SK-N-DZ (cell line): ENCODE measurements at places on chromosomes 13 and 19.

- no peak for DNase-seq
Observed at GRCh38 chr19:29631450-29631849, 25.4 kb downstream of the POP4 start.

DNA sequence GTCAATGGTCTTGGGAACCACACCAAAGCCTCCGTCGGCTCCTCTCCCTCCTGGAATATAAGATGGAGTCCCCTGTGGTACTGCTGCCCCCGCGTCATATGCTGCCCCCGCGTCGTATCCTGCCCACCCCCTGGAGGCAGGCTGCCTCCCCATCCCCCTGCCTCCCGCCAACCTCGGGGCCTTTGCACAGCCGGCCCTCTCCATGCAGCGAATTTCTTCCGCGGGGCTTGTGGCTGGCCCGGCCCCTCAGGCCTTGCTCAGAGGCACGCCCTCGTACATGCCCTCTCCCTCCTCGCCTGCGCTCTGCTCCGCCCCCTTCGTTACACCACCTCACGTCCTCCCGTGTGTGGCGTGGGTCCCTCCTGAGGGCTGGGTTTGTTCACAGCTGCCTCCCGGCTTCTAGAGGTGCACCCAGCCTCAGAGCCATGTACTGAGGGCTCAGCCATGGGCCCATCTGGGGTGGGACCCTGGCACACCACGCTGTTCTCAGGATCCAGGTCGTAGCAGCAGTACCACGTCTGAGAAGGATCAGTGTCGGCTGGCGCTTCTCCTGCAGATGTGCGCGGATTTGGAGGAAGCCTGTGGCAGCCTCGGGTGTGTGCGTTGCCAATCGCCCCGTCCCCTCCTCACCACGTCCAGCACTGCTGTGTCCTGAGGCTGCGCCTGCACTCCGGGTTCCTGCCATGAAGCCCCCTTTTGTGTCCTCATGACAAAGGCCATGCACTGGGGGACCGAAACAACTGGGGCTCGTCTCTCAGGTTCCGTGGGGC is 47.7 kb downstream of the MCF2L start:
- no peak for DNase-seq

DNA sequence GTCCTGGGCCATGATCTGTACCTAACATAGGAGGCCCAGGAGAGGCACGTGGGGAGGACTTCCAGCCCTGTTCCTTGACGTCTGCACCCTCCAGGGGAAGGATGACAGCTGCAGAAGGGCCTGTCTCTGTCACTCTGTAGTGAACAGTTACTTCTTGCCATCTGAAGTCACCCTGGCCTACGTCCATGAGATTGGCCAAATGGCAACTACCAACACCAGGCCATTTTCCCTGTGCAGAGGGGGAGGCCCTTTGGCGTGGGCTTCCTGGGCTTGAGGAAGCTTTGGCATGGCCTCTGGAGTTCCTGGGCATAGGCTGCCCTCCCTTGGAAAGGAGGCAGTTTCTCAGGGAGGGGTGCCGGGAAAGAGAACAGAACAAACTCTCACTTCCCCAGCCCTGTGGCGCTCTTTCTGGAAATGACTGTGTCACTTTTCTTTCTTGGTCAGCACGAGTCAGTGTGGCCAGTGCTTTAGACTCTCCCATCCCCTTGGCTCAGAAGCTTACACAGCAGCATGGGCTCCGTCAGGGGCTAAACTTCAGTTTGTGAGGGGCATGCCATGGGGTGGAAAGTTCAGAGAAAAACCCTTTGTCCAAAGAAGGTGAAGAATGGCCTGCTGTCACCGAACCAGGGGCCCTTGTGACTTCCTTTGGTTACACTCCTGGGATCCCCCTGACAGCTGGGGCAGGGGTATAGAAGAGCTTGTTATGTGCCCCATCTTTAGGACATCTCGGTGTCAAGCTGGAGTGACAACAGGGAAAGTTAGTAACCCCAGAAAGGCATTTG is 5.3 kb downstream of the CARM1 start:
- DNase-seq: no peak

- no peak for DNase-seq
Observed at GRCh38 chr19:30281906-30282305, 90.3 kb upstream of the ZNF536 start.

DNA sequence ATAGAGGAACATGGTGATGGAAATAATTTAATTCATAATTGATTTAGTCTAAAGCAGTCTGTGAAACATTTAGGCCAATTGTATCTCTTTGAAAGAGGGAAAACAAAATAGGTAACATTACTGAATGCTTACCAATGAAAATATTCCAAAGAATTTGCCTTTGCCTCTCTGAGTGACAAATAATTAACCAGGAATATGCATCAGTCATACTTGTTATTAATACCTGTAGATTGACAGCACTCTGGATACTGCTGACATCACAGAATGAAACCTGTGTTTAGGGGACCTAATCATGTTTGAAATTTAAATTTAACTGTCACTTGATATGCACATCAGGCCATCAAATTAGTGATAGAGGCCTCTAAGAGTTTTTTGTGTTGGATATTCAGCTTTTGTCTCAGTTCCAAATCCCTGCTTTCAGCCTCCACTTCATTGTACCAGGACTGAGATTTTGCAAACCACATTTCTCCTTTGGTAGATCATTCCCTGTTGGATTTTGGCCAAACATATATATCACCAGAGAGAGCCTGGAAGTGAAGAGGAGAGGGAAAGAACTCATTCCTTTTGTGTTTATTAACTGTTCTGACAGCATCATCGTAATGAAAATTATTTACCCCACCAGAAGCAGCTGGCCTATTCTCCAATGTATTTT is 64.8 kb upstream of the KLHL1 start:
- no peak for DNase-seq

DNA sequence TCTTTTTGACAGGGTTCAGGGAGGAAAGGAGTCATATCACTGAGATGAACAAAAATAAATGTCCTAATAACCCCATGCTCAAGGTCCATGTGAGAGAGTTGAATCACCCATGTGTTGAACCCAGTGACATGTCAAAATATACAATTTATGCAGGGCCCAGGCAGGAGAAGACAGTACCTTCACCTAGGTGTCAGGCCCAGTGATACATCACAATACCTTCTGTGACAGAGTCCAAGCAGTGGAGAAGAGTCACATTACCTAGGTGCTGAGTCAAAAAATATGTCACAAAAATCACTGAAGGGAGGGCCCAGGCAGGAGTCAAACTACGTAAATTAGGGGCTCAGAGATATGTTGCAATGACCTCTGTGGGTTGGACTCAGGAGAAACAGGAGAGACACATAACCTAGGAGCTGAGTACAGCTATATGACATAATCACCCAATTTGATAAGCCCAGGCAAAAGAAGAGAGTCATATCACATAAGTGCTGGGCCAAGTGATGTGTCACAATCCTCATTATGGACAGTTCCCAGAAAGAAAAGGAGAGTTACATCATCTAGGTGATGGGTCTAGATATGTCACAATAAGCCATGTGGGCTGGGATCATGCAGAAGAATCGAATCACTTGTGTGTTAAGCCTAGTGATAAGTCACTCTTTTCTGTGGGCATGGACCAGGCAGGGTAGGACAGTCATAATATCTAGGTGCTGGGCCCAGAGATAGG is 13.8 kb upstream of the ZNF724 start:
- no peak for DNase-seq

DNA sequence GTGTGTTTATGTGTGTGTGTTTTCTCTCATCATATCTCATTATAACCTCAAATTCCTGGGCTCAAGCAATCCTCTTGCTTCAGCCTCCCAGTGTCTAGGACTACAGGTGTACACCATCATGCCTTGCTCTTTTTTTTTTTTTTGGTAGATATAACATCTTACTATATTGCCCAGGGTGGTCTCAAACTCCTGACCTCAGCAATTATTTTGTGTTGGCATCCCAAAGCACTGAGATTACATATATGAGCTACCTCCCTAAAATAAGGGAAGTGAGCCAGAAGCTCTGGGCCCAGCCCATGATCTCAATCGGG is 448 bp upstream of the ZNF543 start:
- no peak for DNase-seq

DNA sequence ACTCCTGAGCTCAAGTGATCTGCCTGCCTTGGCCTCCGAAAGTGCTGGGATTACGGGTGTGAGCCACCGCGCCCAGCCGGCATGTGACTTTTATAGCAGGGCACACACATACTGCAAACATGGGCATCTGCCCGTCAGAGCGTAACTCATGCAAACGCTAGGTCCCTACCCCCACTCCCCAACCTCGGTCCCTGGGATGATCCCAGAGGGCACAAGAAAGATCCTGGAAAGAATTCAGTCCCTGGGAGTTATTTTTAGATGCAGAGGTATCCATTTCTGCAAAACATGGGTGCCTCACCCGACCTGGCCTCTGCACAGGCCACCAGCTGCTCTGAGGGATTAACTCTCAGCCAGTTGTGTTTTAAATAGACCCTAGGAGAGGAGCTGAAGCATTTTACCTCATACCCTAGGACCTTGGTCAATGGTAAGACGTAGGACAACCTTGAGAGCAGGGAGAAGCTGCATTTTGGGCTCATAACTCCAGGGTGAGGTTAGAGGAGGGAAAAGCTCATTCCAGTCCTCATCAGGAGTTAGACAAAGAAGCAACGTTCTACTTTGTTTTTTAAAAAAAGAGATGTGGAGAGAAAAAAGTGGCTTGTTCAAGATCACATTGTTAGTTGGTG is 10.8 kb downstream of the TMEM38A start:
- DNase-seq: no peak

GRCh38 chr19:39154100-39154628 is 28.6 kb downstream of the PAK4 start:
- no peak for DNase-seq

DNA sequence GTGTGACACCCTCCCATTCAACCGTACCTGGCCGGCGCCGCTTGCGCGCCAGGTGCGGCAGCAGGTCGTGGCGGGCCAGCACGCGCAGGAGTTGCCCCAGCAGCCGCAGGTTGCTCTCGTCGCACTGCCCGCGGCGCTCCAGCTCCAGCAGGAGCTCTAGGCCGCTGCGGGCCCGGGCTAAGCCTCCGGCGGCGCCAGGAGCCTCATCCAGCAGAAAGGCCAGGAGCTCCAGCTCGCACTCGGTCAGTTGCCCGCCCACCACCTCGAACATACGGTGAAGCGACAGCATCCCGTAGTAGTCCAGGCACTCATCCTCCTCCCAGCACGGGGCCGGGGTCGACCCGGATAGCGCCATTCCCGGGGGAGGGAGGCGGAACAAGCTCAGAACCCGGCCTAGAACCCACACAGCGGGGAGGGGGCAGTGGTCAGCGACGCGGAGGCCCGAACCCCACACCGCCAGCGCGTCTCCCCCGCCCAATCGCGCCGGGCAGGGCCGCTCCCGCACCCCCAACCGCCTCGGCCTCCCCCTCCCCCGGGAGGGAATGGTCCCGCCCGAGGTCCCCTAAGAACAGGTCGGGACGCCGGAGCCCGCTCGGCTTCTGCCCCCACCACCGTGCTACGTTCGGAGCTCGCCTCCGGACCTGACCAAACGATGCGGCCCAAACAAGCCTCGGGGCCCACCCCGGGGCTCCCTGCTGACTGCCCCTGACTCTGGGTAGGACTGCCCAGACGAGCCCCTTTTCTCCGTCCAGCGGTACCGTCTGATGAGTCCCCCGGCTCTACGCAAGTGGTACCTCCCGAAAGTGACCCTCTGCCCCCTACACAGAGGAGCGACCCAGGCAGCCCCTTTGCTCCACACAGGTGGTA is 591 bp downstream of the DEDD2 start:
- DNase-seq: peak; percentile 37

GRCh38 chr19:16562608-16563025 is 9.6 kb downstream of the SLC35E1 start:
- no peak for DNase-seq

- DNase-seq: no peak
Observed at GRCh38 chr19:46785980-46786235, 2.5 kb downstream of the SLC1A5 start.

GRCh38 chr19:39098365-39099269 is 14.4 kb downstream of the ACP7 start:
- DNase-seq: no peak

DNA sequence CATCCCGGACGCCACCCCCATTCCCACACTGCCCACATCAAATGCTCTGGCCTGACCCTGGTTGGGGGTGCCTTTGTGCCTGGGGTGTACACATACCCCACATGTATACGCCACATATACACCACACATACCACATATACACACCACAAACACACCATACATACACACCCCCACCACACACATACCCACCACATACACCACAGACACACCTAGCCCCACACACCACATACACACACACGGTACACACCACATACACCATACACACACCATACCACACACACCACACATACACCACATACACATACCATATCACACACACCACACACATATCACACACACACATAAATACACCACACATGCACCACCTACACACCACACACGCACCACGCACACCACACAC is 10.2 kb downstream of the ERFL start:
- DNase-seq: no peak

GRCh38 chr13:72384879-72385278 is 342.6 kb downstream of the MZT1 start:
- no peak for DNase-seq

GRCh38 chr13:30364876-30365275 is 57.4 kb upstream of the UBE2L5 start:
- DNase-seq: no peak

DNA sequence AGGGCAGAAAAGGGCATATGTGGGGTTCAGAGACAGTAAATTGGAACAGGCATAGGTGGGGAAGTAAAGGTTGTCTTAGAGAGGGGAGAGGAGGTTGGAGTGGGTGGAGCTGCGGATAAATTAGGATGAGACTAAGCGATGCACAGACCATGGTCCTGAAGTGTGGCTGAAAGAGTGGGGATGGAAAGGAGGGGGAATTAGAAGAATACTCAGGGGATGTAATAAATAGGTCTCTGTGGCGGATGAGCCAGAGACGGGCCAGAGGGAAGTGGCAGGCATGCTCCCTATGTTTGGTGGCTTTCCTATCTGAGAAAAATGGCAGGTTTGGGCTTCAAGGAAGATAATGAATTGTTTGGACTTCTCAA is 123.4 kb downstream of the OLFM4 start:
- DNase-seq: no peak

DNA sequence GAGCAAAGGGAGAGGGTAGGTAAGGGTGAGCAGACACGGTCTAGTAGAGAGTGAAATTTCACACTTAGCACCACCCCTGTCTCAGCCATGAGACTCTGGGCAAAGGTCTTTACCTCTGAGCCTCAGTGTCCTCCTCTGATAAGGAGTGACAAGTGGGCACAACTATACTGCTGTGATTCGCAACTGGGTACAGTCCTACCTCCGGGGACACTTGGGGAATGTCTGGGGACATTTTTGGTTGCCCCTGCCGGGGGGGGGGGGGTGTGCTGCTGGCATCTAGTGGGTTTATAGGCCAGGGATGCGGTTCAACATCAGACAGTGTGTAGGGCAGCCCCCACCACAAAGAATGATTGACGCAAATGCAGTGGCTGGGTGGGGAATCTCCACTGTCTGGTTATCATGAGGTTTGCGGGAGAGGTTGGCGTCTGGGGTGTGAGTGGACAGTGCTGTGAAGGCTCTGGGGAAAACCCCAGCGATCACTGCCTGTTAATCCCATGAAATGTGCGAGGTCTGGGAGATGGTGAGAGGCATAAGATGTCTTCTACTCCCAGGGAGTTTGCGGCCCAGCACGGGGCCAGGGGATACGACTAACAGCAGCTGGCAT is 4.3 kb downstream of the NACC1 start:
- DNase-seq: no peak
